ENCODE measurements at places on chromosomes 3 and 15.

DNA sequence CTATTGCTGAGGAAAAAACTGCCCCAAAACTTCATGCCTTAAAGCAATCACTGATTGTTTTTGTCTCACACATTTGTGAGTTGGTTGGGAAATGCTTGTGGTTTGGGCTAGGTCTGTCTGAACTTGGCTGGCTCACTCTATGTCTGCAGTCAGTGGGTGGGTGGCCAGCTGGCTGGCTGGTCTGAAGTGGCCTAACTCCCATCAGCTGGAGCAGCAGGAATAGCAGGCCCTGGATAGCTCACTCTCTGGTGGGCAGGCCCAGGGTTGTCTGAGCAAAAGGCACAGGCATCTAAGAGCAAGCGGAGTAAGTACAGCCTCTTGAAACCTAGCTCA, 37.7 kb upstream of the PRR20G start:
- no peak for DNase-seq

DNA sequence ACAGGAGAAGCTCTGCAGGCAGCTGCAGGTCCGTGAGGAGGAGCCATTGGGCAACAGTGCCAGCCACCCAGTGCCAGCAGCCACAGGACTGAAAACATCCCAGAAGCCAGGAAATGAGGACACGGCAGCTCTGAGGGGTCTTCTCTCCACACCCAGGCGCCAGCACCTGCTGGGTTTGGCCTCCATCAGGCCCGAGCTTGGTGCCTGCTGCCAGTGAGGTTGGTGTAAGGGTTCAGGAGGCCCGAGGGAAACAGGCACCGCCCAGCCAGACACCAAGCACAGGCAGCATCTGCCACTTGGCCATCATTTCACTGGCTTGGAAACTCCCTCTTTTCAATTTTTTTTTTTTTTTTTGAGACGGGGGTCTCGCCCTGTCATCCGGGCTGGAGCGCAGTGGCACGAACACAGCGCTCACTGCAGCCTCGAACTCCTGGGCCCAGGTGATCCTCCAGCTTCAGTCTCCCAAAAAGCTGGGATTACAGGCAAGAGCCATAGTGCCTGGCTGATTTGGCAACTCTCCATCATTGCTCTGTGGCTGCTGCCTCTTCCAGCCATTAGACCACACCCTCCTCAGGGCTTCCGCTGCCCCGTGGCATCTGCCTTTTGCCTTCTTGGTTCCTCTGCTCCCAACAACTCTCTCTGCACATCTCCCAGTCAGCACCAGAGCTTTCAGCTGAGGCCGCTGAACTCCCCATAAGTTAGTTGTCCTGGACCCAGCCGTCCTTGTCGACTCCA, 1.5 kb upstream of the ITIH3 start:
- DNase-seq: no peak

DNA sequence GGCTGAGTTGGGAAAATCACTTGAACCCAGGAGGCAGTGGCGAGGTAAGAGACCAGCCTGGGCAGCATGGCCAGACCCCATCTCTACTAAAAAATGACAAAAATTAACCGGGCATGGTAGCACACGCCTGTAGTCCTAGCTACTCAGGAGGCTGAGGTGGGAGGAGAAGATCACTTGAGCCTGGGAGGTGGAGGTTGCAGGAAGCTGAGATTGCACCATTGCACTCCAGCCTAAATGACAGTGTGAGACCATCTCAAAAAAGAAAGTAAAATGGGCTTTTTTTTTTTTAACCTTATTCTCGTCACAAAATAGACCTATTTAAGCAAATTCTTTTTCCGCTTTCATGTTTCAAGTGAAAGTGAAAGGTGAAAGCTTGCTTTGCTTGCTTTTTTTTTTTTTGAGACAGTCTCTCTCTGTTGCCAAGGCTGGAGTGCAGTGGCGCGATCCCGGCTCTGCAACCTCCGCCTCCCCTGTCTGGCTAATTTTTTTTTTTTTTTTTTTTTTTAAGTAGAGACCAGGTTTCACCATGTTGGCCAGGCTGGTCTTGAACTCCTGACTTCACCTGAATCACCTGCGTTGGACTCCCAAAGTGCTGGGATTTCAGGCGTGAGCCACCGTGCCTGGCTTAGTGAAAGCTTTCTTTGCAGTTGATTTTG, 3.6 kb downstream of the PDIA3 start:
- DNase-seq: no peak

DNA sequence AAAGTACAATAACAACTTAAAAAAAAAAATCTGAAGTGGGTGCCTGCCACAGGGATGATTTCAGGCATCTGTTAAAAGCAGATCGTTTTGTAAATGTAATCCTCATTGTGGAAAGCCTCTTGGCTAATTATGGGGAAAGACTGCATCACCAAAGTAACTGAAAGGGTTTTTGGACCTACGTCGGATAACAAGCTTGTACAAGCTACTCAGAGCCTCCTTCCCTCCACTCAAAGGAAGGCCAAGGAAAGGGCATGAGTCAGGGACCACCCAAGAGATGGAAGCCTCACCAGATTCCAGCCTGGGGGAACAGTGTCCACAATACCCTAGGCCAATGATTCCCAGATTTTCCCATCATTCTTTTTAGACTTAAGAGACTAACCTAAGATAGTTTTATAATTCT, 84.3 kb downstream of the ATP1B3 start:
- DNase-seq: no peak

DNA sequence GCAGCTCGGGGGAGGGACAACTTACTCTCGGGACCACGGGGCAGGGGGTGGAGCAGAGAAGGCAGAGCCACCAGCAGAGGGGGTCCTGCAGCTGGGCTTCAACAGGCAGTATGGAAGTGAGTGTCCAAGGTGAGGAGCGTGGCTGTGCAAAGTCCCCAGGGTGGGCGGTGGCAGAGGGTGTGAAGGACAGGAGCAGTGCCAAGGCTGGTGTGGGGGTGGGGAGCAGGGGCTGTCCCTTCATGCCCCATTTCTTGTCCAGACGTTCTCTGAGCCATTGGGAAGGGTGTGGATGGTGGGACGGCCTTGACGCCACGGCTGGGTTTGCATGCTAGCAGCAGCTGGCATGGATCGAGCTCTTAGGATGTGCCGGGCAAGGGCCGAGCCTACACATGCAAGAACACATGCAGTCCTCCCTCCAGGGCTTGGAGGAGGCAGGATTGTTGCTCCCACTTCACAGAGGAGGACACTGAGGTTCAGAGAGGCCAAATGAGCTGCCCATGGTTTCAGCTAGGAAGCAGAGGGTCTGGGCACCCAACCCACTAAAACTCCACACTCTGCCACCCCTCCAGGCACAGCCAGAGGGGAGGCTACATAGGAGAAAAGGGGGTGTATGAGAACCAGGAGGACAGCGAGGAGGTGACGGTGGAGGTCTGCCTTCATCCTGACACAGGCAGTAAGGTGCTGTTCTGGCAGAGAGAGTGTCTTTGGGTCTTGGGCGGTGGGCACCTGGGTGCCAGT, 93.6 kb downstream of the TBC1D2B start:
- no peak for DNase-seq

GRCh38 chr15:51649659-51650521, 27.3 kb upstream of the DMXL2 start:
- DNase-seq: no peak

GRCh38 chr3:8499181-8499611, 2.4 kb upstream of the LMCD1 start:
- DNase-seq: no peak

Data from cardiac septum (tissue), 1 donor.